ENCODE measurements at places on chromosomes 7 and 10. TPM values are rescaled to one million over a fixed set of nuclear protein-coding genes. Genes with fewer than 3 reads are reported as not detected.

DNA sequence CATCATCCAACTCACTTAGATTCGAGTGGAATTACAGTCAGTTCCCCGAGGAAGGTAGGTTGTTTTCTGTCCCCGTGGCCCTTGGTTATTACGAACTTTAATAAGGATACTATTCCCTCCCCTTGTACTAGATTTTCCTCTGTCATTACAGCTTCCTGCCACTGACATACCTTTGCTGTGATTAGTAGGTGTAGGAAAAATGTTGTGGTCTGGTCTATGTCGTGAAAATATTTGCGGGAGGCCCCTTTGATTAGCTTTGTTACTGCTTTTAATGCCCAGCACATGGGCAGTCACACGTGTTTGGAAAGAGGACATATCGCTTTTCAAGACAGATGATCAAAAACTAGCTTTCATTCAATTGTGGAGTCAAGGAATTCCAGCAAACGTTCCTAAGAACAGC, 92.2 kb downstream of the GATA3 start:
- DNase-seq, result no peak

DNA sequence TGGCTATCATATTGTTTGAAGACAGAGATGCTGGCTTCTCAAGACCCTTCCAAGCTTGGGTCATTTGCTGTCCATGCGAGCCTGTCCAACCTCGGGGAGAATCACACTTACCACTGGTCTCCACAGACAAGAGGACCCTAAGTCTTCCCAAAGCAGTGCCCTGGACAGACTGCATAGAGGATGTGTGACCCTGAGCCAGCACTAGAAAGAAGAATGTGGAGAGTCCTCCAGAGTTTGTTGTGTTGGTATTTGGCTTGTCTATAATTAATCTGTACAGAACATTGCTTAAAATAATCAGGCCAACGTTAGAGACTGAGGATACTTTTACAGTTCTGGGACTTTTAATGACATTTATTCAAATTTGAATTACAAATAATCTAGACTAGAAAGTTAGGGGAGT, 212.7 kb downstream of the TMEM178B start:
- no peak for DNase-seq

DNA sequence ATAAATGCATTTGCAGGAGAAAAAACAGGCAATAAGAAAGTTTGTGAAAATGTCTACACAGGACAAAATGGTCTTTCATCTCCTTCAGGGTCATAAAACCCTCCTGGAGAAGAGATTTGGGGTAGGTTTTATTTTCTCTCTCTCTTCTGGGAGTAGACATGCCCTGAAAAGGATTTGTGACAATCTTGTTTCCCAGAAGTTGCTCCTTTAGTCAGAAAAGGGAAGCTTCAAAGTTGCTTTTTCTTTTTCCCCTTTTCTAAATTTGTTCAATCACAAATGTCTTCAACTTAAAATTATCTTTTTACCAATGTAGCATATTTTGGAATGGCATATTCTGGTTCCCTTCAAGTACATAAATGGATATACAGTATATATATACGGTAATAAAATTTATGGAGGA, 9.4 kb upstream of the ANKRD22 start:
- no peak for DNase-seq

The MUC3A gene
- total RNA-seq, result 0.57 TPM

The LGI1 gene
- not detected for total RNA-seq

- no peak for DNase-seq
Observed at GRCh38 chr7:20249920-20250319, 32.7 kb upstream of the MACC1 start.

- DNase-seq, result no peak
Observed at GRCh38 chr7:52080493-52080892, 763.9 kb upstream of the COBL start.

The AKR1C1 gene
- total RNA-seq, result 20.2 TPM

GRCh38 chr7:26593393-26593792, 271.0 kb downstream of the SKAP2 start:
- peak; percentile 61 for DNase-seq

The CRTAC1 gene
- 1.6 TPM for total RNA-seq

DNA sequence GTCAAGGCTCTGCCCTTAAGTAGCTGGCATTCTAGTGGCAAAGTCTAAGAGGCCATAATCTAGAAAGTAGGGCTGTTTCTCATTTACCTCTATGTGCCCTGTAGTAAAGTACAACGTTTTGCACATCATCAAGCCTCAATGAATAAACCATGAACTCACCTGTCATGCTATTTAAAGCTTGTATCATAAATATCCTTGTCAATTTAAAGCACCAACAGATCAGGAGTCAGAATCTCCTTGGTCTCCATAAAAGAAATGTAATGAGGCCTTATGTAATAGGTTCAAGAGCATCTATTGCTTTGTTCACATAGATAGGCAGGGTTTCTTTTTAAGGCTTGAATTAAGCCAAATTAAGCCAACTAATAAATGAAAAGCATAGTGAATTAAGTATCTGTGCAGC, 181.9 kb downstream of the KMT2E start:
- no peak for DNase-seq

DNA sequence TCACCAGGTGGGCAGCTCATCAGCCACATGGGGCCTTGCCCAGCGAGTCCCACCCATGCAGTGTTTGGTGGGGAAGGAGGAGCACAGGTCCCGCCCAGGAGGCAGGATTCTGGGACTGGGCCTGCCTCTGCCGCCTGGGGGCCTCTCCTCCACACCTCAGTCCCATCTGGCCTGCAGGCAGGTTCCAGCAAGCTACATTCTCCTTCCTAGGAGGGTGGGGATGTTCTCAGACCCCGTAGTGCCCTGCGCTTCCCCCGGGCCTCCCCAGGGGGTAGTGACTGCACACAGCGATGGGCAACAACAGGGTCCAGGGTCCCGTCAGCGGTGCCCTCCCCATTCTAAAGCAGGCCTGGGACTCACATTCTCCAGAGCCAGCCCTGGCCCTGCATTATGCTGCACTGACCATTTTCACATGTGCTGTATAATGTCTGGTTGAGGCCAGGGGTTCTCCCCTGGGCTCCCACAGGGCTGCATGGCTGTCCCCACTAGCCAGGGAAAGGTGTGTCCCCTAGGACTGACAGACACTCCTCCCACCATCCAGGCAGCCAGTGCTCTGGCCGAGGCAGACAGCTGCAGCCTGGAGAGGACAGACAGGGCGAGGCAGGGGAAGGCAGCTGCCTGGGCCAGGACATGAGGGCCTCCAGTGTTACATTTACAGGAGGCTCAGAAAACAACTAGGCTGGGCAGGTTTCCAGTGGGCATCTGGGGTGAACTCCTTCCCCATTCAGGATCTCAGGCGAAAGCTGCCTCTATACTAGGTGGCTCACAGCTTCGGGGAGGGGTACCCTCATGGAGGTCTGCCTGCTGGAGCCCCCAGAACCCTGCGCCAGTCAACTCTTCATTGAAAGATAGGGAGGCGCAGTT, 9.3 kb downstream of the RASGEF1A start:
- DNase-seq, result no peak

DNA sequence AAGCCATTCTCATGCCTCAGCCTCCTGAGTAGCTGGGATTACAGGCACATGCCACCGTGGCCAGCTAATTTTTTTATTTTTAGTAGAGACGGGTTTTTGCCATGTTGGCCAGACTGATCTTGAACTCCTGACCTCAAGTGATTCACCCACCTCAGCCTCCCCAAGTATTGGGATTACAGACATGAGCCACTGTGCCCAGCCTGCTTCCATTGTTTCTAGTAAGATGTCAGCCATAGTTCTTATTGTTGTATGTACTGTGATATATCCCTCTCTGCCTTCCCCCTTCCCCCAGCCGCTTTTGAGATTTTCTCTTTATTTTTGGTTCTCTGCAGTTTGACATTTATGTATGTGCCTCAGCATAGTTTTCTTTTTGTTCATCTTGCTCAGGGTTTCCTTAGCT, 87.9 kb upstream of the KLF14 start:
- no peak for DNase-seq

DNA sequence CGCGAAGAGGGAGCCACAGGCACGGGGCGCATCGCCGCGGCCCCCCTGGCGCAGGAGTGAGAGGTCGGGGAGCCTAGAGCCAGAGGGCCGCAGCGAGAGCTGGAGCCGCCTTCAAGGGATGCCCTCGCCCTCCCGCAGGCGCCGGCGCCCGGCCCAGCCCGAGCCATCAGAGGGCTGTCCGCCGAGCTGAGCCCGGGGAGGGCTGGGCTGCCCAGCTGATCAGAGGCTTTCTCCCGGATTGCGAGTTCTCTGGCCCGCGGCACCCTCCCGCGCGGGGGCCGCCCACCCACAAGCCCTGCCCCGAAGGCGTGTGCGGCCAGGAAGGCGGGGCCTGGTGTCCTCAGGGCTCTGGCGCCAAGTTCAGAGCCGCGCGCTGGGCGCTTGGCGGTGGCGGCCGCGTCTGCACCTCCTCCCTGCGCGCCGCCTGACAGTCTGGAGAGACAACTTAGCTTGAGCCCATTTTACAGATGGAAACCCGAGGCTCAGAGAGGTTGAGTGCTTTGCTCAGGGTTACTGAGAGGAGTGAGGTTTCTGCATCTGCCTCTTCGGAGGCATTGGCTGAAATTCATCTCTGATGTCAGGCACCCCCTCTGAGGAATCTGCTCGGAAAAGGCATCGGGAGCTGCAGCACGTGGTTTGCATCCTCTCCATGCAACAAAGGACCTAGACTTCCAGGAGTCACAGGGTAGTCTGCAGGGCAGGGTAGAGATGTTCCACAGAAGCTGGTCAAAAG, 3.8 kb upstream of the ANTXRL start:
- peak; percentile 93 for DNase-seq

The CPA5 gene
- not detected for total RNA-seq

DNA sequence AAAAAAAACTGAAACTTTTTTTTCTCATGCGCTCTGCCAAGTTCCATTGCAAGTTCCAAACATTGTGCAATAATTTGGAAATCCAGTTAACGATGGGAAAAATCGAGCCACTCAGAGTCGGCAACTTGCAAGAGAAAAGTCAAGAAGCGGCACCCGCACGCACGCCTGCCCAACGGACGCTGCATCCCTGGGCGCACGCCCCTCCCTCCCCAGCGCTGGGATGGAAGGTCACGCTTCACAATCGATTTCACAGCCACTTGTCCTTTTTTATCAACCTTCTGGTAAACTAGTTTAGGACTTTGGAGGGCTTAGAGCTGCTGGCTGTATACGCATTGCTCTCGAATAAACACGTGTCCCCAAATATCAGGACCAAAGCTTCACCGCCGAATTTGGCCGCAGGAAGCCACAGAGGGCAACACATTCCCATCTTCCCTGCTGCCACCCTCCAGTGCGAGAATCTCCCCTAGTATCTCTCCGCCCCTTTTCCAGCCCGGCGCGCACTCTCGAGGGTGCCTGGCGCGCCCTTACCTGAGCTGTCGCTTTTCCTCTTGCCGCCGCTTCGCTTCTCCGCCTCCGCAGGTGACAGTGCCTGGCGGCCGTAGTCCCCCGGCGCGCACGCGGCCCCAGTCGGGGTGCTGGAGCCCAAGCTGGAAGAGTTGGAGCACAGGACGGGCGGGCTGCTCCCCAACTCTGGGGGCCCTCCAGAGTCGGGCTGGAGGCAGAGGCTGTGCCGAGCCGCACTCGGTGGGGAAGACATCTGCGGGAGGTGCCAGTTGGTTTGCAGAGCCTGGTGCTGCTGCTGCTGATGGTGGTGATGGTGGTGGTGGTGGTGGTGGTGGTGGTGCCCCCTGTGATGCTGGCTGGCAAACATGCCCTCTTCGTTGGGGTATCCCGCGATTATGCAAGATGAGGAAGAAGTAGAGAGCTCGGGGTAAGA, 857 bp downstream of the MEOX2 start:
- DNase-seq, result peak; percentile 76

DNA sequence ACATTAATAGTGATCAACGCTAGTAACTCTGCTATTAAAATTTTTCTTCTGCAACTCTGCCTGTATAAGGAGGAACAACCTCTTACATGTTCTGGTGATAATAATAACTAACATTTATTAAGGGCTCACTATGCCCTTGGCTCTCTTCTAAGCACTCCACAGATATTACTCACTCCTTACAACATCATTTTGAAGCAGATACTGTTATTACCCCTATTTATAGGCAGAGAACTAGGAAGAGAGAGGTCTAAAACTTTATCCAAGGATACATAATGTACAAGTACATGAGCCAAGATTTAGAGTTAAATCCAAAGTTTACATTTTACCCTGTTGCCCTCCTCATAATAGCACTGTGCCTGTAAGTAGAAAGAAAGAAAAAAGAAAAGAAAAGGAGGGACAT, 205.6 kb downstream of the DYNC1I1 start:
- DNase-seq, result no peak

The GIMAP1 gene
- total RNA-seq, result 6.7 TPM

The NHLRC2 gene
- total RNA-seq, result 76.9 TPM

The OGDH gene
- total RNA-seq, result 701 TPM

- peak; percentile 52 for DNase-seq
Observed at GRCh38 chr7:97005183-97006054, at the start of gene DLX6. TSS of gene DLX6 (plus strand) at chr7:97005553. CDS start at chr7:97005978, 425 bp downstream.

GRCh38 chr10:87887146-87887545, 23.7 kb downstream of the PTEN start:
- DNase-seq, result no peak

The RNF32 gene
- not detected for total RNA-seq

- DNase-seq, result no peak
Observed at GRCh38 chr7:29143751-29144150, 2.6 kb downstream of the CPVL start.

DNA sequence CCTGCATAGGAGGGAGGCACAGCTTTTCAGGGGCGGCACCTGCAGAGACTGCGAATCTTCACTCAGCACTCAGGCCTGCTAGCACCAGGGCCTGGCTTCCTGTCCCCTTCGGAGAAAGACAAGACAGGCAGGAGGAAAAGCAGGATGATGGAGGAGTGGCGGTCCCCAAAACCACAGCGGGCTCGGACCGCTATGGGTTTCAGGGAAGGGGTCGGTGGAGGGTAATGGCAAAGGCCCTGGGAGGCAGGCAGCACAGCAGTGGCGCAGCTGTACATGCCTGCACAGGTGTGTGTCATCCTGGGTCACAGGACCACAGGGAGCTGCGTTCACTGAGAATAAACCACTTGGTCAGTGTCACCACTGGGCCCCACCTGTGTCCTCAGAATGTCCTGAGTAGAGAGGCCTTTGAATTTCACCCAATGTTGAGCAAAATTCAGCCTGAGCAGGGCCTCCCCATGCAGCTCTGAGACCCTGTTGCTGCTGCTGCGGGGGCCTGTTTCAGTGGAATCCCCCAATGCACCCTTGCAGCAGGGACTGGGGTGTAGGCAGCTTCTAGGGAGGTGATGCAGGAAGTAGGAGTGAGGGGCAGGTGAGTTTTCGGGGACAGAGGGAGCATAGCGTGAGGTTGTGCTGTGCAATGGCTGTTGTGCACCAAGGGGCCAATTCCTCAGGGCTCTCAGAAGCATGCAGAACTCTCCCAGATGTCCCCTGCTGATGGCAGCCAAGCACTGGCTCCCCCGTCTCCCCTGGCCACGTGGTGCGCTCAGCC, 90.6 kb upstream of the PPP2R2D start:
- DNase-seq, result no peak

DNA sequence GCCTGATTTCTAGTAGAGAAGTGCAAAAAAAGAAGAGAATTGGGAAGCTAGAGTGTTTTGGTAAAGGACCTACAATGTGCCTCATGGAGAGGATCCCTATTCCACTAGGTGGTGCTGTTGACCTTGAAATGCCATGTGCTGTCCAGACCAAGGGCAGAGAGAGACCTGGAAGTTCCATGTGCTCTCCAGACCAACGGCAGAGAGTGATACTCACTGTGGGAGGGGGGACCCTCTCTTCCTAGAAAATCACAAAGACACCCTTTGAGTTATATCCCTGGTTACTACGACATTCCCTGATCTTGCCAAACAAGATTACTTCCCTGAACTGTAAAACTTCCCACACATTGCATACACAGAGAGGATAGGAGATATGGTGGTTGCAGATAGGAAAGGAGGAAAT, 212.7 kb upstream of the ZNF804B start:
- DNase-seq, result no peak

- DNase-seq, result no peak
Observed at GRCh38 chr10:97207756-97208346, 22.1 kb upstream of the SLIT1 start.

The NSUN5 gene
- total RNA-seq, result 19.6 TPM

Data from left ventricle myocardium superior (tissue), 1 donor.